Stimulated activated CD8-positive, alpha-beta memory T cell treated with anti-CD3 and anti-CD28 coated beads, Interleukin-7, amount 100 ng/mL, for 1 hour (primary cell): ENCODE measurements at places on chromosomes 5 and 9.

GRCh38 chr5:124718380-124718789 lies 28.1 kb downstream of the ZNF608 start:
- DNase-seq: no peak

GRCh38 chr9:83403527-83404238 lies 134.5 kb downstream of the FRMD3 start:
- no peak for DNase-seq

- no peak for DNase-seq
Observed at GRCh38 chr9:109894921-109895758, 115.1 kb downstream of the PALM2AKAP2 start.

- no peak for DNase-seq
Observed at GRCh38 chr5:154181161-154181560, 9.4 kb upstream of the GALNT10 start.

DNA sequence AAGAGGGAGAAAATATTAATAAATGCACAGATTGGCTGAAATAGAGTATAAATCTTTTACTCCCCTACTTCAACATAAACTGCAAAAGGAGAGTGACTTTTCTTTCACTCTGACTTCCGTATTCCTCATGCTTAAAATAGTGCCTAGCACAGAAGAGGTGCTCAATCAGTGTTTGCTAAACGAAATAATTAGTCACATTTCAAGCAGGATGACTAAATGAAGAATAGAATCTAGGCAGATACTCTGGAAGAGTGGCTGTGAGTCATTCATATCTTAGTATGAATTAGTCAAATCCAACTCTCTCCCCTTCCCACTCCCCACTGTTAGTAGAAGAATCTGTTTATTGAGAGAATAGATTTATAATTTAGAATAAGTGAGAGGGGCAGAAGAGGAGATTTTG lies 4.8 kb downstream of the CD274 start:
- DNase-seq: no peak

DNA sequence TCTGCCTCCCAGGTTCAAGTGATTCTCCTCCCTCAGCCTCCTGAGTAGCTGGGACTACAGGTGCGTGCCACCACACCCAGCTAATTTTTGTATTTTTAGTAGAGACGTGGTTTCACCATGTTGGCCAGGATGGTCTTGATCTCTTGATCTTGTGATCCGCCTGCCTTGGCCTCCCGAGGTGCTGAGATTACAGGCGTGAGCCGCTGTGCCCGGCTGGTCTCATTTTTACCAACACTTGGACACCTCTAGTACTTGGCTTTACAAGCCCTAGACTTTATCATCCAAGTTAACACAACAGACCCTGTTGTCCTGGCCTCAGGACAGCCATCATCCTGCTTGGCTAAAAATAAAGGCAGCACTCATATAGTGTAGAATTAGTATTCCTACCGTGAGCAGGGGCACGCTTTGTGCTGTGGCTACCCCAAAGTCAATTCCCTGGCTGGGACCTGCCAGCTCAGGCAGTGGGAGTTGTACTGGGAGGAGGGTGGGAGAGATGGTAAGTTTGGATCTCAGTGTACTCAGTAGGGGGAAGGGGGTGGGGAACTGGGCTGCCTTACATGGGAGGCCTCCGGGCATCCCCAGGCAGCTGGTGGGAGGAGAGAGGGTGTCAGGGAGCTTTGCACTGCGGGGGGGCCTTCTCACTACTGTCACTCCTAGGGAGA lies 6.6 kb downstream of the PDZD2 start:
- no peak for DNase-seq

- DNase-seq: no peak
Observed at GRCh38 chr9:89657765-89658164, 53.0 kb downstream of the GADD45G start.

DNA sequence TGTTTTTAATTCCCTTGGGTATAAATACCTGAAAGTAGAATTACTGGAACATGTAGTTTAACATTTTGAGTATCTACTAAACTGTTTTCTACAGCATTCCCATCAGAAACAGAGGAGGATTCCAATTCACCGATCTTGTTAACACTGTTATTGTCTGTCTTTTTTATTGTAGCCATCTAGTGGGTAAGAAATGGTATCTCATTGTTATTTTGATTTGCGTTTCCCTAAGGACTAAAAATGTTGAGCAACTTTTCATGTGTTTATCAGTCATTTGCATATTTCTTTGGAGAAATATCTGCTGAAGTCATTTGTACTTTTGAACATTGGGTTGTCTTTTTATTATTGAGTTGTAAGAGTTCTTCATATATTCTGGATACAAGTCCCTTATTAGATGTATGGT lies 135.2 kb upstream of the NFIL3 start:
- DNase-seq: no peak

- no peak for DNase-seq
Observed at GRCh38 chr9:72622186-72622585, 100.8 kb downstream of the TMC1 start.

DNA sequence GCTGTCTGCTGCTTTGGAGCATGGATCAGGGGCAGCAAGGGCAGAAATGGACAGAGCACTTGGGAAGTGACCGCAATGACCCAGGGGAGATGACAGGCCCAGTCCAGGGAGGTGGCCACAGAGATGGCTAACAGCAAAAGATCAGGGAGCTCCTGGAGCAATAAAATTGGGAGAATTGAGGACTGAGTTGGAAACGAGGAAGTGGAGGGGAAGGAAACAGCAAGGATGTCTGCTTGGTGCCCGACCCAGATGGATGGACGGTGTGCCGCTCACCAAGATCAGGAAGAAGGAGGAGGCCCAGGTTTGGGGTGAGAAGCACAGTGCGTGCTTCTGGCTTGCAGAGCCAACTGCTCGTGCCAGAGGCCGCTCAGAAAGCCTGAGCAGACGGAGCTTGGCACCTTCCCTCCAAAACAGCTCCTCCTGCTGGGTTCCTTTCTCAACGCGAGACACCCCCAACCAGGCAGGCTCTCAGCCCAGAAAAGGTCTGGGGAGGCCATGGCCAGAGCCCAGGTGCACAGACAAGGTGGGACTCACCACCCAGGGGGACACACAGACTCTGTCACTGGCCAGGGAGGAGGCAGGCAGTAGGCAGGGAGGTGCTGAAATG lies 1.7 kb upstream of the SLC34A1 start:
- no peak for DNase-seq

- no peak for DNase-seq
Observed at GRCh38 chr5:133108481-133108921, 56.7 kb downstream of the HSPA4 start.

DNA sequence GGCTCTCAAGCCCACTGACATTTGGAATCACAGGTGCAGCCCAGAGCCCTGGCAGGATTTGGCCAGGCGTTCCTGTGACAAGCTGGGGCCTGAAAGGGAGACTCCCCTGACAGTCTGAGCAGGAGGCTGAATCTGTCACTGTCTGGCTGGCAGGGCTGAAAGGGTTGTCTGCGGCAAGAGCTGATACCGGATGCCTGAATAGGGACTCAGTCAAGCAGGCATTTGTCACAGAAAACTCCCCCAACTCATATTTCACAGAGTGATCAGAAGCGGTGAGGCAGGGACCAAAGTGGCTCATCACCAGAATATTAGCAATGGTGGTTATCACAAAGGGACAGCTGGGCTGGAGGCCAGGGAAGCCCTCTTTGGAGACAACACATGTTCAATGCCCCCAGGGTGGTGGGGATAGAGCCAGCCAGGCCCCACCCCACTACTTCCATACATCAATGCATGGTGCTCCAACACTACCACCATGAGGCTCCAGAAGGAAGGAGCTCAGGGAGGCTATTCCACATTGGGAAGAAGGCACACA lies 295.5 kb downstream of the DTWD2 start:
- DNase-seq: no peak

GRCh38 chr5:10682801-10683525 lies 78.1 kb downstream of the DAP start:
- no peak for DNase-seq

DNA sequence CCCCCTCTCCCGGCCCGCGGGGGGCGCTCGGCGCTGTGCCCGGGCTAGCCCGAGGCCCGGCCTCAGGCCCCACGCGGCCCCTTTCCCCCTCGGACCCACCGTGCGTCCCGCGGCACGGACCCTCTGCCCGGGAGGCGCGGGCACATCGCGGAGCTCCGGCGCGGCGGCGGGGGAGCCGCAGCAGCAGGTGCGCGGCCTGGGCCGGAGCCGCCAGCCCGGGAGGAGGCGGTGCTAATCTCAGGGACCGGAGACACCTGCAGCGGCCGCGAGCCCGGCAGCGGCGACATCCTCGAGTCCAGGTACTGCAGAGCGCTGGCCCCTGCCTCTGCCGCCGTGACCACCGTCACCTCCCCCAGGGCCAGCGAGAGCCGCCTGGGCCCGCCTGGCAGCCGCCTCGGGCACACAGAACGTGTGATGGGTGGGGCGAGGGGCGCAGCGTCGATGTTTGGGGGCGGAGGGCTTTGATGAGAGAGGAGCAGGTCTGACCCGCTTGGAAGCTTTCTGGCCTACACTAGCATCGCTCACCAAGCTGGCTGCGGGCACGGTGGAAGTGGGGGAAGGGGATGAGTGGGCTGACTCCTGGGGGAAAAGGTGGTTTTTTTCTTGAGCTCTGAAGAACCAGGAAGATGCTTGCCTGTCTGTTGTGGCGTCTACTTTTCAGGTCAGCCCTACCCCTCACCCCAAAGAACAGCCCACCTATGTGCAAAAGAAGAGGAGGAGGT lies 524 bp downstream of the CYFIP2 start:
- DNase-seq: no peak
